Forelimb muscle (tissue), 1 donor: ENCODE measurements at places on chromosomes 12 and 14. TPM values are rescaled to one million over a fixed set of nuclear protein-coding genes. Genes with fewer than 3 reads are reported as not detected.

DNA sequence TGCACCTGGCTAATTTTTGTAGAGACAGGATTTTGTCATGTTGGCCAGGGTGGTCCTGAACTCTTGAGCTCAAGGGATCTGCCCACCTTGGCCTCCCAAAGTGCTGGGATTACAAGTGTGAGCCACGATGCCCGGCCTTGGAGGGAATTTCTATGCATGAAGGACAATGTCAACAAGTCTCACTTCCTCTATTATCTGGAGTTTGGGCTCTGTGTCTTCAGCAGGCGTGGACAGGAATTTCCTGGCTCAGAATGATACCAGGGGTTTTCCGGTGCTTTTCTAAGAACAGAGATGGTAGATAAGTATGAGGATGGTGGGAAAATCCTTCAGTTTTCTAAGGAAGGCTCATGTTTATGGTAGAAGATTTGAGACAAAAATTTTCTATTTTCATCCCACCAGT lies 75.0 kb upstream of the CCDC60 start:
- no peak for DNase-seq

GRCh38 chr14:95275494-95275893 lies 44.2 kb downstream of the CLMN start:
- DNase-seq: no peak

DNA sequence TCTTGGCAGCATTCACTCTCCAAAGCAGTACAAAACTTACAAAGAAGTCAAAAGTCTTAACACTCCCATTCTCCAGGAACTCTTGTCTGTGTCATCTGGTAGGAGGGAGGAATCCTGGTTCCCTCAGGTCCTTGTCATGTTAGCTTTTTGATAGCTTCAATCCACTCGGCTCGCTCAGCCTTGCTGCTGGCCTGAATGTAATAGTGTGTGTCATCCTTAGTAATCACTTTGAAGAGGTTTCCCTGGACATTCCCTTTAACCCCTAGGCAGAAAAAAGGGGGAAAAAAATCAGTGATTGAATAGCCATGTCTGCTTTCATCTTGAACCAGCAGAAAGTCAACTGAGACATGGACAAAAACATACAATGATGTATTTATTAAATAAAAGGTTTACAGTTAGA lies 24.8 kb downstream of the PLEK2 start:
- no peak for DNase-seq

GRCh38 chr12:98532687-98533304 lies 17.4 kb downstream of the TMPO start:
- no peak for DNase-seq

GRCh38 chr12:92045852-92046251 lies 99.8 kb downstream of the BTG1 start:
- no peak for DNase-seq

DNA sequence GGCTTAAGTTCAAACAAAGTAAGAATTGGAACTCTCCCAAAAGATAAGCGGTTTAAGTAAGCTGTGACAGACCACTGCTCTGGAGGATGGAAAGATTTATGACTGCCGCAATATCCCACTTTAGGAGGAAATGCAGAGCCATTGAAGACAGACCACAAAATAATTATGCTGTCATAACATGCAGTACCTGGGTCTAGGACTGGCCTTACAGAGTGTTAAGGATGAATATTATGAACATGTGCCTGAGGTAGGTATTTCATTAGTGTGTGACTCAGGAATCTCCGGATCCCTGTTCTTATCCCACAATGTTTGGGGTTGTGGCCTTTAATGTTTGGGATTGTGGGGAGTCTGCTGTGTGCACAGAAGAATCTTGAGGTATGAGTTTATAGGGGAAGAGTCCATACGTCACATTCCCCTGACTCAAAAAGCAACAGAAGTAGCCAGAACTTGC lies 114.9 kb downstream of the SAMD4A start:
- DNase-seq: no peak

GRCh38 chr12:48482198-48482597 lies at the start of gene C12orf54:
Gene C12orf54 (plus strand): TSS chr12:48482498. CDS start chr12:48483297, 799 bp downstream.
- no peak for DNase-seq

DNA sequence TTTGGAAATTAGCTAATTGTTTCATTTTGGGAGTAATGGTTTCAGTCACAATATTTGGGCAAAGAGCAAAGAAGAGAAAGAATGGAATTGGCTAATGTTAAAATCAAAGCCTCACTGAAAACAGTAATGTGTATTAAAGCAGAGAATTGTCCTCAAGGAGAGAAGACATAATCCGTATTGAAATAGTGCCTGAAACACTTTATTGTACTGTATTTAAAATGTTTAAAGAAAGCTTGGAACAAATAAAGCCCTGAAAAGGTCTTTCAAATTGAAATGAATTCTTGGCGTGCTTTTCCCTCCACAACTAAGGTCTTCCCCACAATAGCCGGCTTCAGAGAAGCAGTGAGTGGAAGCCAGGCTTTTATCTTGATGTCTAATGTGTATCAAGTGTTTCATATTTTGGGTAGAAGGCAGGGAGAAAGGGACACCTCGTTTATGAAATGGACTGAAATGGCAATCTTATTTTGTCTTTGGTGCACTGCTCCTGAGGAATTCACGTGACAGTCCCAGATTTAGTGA lies 212.9 kb upstream of the CRY1 start:
- DNase-seq: no peak

- no peak for DNase-seq
These were observed 71.5 kb downstream of the TBX5 start for GRCh38 chr12:114334395-114334794.

DNA sequence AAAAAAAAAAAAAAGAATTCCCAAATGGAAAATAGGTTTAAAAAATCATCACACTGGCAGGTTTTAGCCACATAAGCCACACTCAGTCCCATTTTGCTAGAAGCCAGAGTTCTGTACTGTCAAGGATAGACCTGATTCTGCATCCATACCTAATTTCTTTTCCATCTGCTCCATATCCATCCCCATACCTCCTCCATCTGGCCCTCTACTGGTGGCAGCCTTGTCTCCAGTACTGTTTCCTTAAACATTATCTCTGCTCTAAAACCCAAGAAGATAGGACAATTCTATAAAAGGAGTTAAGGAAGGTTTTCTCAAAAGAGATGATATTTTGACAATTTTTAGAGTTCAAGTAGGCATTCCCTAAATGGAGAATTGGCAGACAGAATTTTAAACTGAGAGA lies 26.0 kb upstream of the RXYLT1 start:
- DNase-seq: no peak

DNA sequence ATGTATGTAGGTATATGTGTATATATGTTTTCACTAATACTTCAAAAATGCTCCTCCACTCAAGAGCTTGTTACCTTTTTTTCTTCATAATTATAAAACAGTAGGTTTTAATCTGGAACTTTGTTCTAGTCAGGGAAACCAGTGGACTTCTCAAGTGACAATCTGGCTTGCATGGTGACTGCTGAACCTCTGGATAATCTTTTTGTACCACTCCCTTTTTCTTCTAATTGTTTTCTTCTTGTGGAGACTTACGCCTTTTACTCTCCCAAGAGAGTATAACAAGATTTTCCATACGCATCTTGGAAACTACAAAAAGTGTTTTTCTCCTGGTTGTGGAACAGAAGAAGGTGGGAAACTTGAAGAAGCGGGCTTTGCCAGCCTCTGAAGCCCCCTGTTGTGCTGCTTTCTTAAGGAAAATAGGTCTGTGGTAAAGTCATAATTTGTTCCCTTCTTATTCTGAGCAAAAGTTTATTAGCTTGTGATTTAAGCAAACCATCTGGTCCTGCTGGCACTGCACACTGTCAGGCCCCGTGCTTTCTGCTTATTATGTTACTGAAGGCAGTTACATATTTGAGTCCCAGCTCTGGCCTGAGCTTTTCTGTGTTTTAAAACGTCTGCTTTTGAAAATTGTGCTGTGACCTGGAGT lies 291.8 kb downstream of the ERC1 start:
- DNase-seq: peak; percentile 66

DNA sequence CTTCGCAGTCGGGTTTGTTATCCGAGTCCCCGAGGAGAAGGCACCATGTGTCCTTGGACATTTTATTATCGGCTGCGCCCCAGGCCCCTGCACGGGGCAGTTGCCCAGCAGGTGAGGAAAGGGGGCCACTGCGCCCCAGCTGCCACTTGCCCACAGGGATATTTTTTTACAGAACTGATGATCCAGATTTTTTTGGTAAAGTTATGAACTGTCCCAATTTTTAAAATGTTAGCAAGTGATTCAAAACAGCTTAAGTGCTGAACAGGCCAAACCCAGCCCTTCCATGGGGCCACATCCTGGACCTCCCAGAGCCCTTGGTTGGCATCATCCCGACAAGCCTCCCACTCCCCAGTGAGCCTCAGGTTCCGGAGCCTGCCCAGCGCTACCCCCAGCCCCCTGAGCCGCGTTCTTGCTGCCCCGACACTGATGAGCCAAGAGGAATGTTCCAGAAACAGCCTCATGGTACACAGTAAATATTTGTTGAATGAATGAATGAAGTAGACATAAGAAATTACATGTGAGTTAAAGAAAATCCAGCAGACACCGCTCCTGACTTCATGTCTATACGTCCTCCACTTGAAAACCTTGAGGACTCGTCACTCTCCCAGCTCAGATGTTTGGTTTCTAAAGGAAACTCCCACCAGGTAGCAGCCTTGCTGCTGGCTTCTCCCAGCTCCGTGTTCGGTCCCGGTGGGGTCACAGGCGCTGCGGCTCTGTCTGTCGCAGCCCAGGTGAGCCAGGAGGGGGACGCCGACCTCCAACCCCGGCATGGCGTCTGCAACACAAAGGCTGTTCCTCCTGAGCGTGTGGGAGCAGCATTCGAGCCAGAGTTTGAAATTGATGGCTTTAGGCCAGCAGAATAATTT lies 88.5 kb downstream of the ADGRD1 start:
- no peak for DNase-seq

DNA sequence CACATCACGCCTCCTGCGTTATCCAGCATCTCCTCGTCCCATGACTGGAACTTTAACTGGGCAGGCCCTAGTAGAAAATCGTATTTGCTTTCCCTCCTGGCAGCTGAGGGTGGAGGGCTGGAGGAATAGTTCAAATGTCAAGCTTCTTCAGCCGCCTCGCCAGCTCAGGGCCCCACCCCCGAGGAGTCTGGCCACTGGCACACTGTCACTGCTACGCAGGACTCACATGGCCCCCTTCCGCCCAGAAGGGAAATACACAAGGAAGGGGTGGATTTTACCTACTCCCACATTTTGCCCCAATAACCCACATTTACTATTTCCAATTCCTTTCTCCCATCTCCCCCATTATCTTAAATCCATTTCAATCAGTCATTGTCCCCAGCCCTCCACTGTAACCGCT lies 8.6 kb downstream of the SLC6A13 start:
- DNase-seq: no peak

- DNase-seq: no peak
These were observed 480.8 kb downstream of the RERGL start for GRCh38 chr12:17609153-17609552.

GRCh38 chr14:54672688-54673087 lies 105.8 kb downstream of the SAMD4A start:
- DNase-seq: no peak

GRCh38 chr12:15212930-15213329 lies 8.3 kb downstream of the RERG start:
- DNase-seq: no peak

GRCh38 chr12:40002178-40003169 lies 103.4 kb downstream of the SLC2A13 start:
- DNase-seq: no peak

DLK1 gene
- 2,378 TPM for polyA plus RNA-seq

LHX5 gene
- not detected for polyA plus RNA-seq

SLC7A8 gene
- 2.9 TPM for polyA plus RNA-seq

GYS2 gene
- 0.24 TPM for polyA plus RNA-seq

GALNT4 gene
- polyA plus RNA-seq: 2.9 TPM

FOXN4 gene
- 0.15 TPM for polyA plus RNA-seq

ART4 gene
- 0.19 TPM for polyA plus RNA-seq

SDR9C7 gene
- polyA plus RNA-seq: 0.46 TPM

TAS2R13 gene
- 0.11 TPM for polyA plus RNA-seq

RNF212B gene
- polyA plus RNA-seq: 0.59 TPM
